ENCODE measurements at places on chromosomes 2 and 18. TPM values are rescaled to one million over a fixed set of nuclear protein-coding genes. Genes with fewer than 3 reads are reported as not detected.

DNA sequence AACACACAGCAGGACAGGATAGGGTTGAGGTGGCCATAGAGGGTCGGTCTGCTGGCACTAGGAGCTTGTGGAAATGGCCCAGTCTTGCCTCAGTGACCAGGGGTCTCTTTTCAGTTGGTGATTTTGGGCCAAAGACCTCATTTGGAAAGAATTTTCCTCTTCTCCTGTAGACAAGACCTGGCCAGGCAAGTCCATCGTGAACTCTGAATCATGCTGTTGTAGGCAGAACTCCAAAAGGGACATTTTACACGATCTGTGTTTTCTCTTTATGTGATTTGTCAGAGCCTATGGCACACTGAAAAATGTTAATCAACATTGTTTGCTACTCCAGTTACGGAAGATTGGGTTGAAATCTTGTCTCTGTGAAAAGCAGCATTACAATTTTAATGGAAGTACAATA lies 126.1 kb upstream of the PXDN start:
- H3K36me3 ChIP-seq, result no peaks in the 10 kb centered on the region
- H3K4me1 ChIP-seq, result no peaks in the 10 kb centered on the region
- no peak overlapping the region for H3K27ac ChIP-seq
- no peak overlapping the region for H3K4me3 ChIP-seq

The ERICH2 gene
- 0.74 TPM for total RNA-seq

The TM4SF20 gene
- not detected for total RNA-seq

- DNase-seq, result no peak
- H3K27me3 ChIP-seq, result no peaks in the 10 kb centered on the region
- H3K4me1 ChIP-seq, result no peaks in the 10 kb centered on the region
- no peak overlapping the region for H3K27ac ChIP-seq
Measured at GRCh38 chr2:146123256-146123655, 1603.3 kb upstream of the ZEB2 start.

The STARD7 gene
- total RNA-seq, result 133 TPM

GRCh38 chr2:13135369-13135768 lies 418.6 kb downstream of the TRIB2 start:
- H3K36me3 ChIP-seq, result no peaks in the 10 kb centered on the region
- H3K27me3 ChIP-seq, result no peaks in the 10 kb centered on the region
- no peak for DNase-seq
- no peaks in the 10 kb centered on the region for H3K4me1 ChIP-seq

- H3K36me3 ChIP-seq, result no peaks in the 10 kb centered on the region
- DNase-seq, result no peak
- no peak overlapping the region for H3K4me3 ChIP-seq
- no peak overlapping the region for H3K27ac ChIP-seq
Measured at GRCh38 chr2:47534179-47534919, 131.4 kb downstream of the MSH2 start.

DNA sequence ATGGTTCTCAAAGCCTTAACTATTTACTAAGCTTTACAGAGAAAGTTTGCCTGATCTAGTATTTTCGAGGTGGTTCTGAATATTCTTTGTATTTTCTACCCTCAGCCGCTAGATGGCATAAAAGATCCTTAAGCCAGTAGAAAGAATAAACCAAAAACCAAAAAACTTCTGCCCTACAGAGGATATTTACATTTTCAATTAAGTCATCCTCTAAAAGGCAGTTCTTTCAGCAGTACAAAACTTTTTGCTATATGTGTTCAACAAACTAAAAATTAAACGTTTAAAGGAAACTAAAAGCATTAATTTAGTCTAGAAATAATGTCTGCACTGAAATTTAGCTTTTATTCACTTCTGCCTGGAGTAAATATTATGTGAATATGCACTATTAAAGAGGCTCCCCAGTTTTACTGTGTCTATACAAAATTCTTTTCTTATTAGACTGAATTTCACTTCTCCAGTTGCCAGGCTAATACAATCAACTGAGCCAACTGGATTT lies 297.5 kb downstream of the PIEZO2 start:
- no peaks in the 10 kb centered on the region for H3K27me3 ChIP-seq
- H3K4me3 ChIP-seq, result no peak overlapping the region
- H3K36me3 ChIP-seq, result no peaks in the 10 kb centered on the region
- H3K4me1 ChIP-seq, result no peaks in the 10 kb centered on the region
- peak; percentile 12 for DNase-seq

DNA sequence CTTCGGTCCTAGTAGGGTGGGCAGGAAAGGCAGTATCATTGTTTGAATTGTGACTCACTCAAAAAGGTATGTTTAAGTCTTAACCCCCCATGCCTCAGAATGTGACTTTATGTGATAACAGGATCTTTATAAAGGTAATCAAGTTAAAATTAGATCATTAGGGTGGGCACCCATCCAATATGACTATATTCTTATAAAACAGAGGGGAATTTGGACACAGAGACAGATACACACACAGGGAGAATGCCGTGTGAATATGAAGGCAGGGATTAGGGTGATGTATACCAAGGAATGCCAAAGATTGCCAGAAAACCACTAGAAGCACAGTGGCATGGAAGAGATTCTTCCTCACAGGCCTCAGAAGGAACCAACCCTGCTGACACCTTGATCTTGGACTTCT lies 281.8 kb downstream of the CLIP4 start:
- no peak for DNase-seq
- H3K4me3 ChIP-seq, result no peak overlapping the region
- no peak overlapping the region for H3K27ac ChIP-seq
- no peaks in the 10 kb centered on the region for H3K27me3 ChIP-seq

DNA sequence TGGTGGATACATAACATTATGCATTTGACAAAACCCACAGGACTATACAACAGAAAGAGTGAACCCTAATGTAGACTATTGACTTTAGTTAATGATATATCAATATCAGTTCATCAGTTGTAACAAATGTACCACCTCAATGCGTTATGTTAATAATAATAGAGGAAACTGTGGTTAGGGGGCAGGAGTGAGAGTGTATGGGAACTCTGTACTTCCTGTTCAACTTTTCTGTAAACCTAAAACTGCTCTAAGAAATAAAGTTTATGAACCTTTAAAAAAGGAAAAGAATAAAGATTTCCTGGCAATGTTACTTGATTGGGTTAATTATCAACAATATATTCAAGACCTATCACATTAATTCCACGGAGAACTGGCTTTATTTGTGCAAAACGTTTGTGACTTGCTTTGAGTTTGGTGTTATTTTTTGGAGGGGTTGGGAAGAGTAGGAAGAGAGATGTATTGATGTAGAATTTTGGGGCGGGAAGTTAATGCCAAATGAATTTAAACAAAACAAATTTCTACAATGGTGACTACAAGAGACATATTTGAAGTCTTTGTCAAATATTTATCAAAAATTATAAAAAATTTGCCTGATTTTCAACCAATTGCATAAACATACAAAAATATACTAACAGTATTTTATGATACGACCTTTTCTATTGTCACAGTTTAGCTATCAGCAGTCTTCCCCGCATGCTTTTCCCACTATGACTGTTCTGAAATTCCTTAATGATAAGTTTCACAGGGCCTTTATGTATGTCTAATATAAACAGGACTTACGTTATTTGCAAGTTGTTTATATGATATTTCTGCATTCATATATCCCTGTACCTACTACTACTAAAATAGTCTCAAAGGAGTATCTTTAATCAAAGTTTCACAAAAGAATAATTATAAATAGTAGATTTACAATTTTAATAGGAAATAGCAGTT lies 2.1 kb upstream of the RTN4 start:
- peak overlapping the region; percentile 100 for H3K27ac ChIP-seq
- peak overlapping the region; percentile 65 for H3K4me3 ChIP-seq
- DNase-seq, result no peak
- peaks cover 6% of the 10 kb centered on the region for H3K36me3 ChIP-seq

DNA sequence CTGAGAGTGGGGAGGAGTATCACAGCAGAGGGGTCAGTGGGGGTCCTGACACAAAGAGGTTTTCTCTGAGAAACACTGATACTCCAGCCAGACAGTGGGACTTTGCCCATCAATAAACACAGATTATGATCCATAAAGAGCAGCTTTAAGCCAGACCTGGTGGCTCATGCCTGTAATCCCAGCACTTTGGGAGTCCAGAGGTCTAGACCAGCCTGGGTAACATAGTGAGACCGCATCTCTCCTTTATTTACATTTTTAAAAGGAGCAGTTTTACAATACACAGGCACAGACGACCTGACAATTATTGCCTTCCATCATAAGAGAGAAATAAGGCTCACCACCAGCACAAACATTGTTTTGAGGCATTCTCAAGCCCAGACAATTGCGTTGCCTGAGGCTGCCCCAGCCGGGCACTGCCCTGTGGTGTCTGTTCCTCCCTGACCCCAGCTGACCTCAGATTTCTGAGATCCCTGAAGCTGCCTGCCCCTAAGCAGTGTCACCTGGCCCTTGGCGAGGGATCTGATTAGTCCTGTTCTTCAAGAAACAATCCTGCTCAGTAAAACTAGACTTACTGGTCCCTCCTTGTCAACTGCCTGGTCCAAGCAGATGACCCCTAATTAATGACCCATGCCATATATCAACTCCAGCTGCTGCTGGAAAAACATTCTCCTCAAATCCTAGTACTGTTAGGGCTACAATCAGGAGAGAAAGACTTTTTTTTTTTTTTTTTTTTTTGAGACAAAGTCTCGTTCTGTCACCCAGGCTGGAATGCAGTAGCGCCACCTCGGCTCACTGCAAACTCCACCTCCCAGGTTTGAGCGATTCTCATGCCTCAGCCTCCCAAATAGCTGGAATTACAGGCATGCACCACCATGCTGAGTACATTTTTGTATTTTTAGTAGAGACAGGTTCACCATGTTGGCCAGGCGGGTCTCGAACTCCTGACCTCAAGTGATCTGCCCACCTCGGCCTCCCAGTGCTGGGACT lies 59.4 kb upstream of the SOS1 start:
- no peaks in the 10 kb centered on the region for H3K27me3 ChIP-seq
- no peak overlapping the region for H3K4me3 ChIP-seq
- no peaks in the 10 kb centered on the region for H3K4me1 ChIP-seq
- no peaks in the 10 kb centered on the region for H3K36me3 ChIP-seq

Measured in Panc1 (cell line).